ENCODE measurements at places on chromosomes 1 and 21. TPM values are rescaled to one million over a fixed set of nuclear protein-coding genes. Genes with fewer than 3 reads are reported as not detected.

- no peak for DNase-seq
Measured at GRCh38 chr1:89897347-89898133, 76.7 kb downstream of the LRRC8D start.

- no peak for DNase-seq
Measured at GRCh38 chr1:162035241-162035640, 11.6 kb upstream of the OLFML2B start.

DNA sequence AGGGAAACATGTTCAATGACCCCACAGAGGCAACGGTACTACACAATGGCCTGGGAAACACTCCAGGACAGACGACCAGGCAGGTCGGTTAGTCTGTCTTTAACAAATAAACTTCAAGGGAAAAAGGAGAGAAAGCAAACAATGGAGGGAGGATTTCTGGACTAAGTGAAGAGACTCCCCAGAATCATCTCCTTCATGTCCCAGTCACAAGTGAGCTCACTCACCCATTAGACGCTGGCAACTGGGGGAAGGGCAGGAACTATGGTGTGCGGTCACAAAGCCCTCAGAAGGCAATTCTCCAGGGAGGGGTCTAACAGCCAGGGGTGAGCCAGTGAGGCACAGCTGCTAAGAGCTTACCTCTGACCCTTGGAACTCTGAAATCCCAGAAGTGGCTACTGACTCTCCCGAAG, 55.7 kb upstream of the NADK start:
- no peak for DNase-seq

LRIF1 gene
- 20.8 TPM for total RNA-seq

ZFYVE9 gene
- total RNA-seq, result 79.1 TPM

FAM177B gene
- total RNA-seq, result not detected

CD52 gene
- not detected for total RNA-seq

NTRK1 gene
- total RNA-seq, result 0.41 TPM

All from frontal cortex (tissue), 4 donors.